ENCODE measurements at places on chromosomes 3 and 15.

- DNase-seq: no peak
Measured at GRCh38 chr15:78382114-78382880, 42.1 kb downstream of the CRABP1 start.

- DNase-seq: no peak
Measured at GRCh38 chr3:194187233-194187944, 51.4 kb downstream of the HES1 start.

- no peak for DNase-seq
Measured at GRCh38 chr3:65334045-65334665, 646.4 kb upstream of the ADAMTS9 start.

GRCh38 chr3:49721596-49721895 is 2.1 kb upstream of the AMIGO3 start:
- DNase-seq: no peak

GRCh38 chr3:120440001-120440703 is 10.6 kb downstream of the FSTL1 start:
- no peak for DNase-seq

DNA sequence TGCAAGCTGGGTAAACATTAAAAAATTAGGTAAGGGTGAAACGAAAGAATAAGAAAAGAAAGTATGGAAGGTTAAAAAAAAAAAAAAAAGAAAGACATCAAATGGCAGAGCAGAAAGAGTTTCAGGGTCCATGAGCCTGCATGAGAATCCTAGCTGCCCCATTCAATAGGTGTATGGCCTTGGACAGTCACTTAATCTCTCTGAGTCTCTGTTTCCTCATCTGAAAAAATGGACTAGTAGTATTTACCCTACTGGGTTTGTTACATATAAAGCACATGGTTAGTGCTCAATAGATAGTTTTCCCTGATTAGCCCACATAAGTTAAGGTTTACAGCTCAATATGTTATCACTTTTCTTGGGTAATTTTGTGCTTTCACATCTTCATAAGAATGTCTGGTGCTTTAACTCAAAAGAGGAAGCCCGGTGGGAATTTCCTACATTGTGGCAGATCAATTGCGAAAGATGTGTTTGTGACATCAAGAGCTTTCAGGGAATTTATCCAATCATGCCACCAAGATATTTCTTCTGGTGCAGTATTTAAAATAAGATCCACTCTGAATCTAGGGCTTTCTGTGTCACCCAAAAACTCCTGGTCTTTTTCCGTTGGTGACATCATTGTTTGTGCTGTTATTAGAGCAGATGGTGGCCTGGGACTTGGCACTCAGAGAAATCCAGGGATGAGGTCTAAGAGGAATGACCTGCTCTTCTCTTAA is 57.2 kb upstream of the UBE2E1 start:
- no peak for DNase-seq

DNA sequence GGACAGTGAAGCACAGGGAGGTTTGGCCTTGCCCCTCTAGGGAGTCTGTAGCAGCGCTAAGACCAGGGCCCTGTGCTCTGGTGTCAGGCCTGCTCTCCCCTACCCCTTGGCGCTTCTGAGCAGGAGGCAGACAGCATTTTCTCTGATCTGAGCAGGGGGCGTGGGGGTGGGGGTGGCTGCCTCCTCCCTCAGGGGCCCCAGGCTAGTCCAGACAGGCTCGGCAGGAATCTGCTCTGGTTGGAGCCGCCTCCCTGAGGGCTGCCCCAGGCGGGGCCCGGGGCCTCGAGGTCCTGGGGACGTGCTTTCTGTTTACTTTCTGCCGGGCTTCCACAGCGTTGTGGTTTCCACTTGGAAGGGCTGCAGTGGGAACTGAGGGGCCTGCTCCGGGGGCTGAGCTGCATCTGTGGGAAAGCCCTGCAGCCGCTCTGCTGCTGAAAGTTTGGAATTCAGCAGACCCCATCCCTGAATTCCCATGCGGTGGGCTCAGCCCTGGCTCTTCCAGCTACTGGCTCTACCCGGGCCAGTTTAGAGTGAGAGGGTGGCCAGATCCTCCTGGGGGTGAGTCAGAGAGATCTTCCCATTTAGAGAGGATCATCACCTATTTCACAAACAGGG is 105.4 kb downstream of the LINGO1 start:
- no peak for DNase-seq

DNA sequence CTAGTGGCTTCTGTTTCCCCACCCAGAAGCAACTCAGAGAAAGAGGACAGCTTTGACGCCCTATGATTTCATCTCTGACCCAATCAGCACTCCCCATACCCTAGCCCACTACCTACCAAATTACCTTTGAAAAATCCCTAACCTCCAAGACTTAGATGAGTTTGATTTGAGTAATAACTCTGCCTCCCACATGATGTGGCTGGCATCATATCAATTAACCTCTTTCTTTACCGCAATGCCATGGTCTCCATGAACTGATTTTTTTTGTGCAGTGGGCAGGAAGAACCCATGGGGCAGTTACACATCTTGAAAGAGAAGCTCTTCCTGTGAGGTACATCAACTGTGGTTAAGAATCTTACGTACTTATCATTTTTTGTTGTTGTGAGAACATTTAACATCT is 25.5 kb upstream of the APOD start:
- DNase-seq: no peak

- DNase-seq: no peak
Measured at GRCh38 chr15:67082007-67082536, 16.7 kb downstream of the SMAD3 start.

- no peak for DNase-seq
Measured at GRCh38 chr15:52567871-52568600, 794 bp downstream of the ARPP19 start.

- DNase-seq: no peak
Measured at GRCh38 chr3:64813326-64813725, 125.5 kb upstream of the ADAMTS9 start.

- DNase-seq: no peak
Measured at GRCh38 chr3:172203522-172204258, 164.3 kb downstream of the FNDC3B start.

DNA sequence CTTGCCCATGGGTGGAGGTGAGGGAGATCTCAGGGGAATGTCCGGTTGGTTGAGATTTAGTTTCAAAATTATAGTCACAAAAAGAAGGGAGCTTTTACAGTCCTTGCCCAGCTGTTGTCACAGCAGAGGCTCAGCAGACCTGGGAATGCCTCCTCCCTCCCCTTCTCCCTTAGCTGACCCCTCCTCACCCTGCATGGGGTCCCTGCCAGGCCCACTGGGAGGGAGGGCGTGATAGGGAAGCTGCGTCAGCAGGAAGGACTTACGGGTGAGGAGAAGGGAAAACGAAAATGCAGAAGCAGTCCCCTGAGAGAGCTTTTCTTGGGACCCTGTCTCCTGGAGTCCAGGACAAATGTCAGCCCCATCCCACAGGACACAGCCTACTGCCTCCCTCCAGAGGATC is 18.9 kb downstream of the SCN5A start:
- DNase-seq: no peak

DNA sequence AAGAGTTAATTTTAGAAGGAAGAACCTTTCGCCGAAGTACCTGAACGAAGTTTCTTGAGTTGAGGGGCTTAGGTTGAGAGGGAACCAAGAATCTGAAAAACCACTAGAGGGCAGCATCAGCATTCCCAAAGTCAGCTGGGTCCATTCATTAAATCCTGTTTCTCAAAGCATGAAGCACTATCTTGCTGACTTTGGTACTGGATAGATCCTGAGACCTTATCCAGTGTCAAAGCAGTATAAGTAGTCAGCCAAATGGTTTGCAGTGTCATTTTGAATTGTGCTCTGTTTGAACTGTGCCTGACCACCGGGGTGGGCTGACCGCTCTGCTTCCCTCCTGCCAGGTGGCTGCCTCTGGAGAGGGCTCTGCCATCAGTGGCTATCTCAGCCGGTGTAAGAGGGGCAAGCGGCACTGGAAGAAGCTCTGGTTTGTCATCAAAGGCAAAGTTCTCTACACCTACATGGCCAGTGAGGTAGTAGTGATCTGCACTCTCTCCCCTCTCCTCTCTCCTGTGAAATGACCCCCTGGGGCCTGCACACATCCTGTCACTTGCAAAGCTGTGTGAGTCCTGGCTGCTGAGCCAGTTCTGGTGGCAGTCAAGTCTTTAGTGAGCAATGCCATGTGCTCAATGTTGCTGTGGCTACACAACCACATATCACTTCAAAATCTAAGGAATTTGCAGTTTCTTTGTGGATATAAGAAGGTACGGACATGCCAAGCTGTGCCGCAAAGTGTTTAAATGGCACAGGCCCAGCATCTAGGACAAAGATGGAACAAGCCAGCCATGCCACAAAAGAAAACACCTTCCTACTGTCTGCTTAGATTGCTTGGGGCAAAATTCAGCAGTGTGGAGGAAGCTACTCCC is 21.4 kb upstream of the NR2C2 start:
- DNase-seq: peak; percentile 19

DNA sequence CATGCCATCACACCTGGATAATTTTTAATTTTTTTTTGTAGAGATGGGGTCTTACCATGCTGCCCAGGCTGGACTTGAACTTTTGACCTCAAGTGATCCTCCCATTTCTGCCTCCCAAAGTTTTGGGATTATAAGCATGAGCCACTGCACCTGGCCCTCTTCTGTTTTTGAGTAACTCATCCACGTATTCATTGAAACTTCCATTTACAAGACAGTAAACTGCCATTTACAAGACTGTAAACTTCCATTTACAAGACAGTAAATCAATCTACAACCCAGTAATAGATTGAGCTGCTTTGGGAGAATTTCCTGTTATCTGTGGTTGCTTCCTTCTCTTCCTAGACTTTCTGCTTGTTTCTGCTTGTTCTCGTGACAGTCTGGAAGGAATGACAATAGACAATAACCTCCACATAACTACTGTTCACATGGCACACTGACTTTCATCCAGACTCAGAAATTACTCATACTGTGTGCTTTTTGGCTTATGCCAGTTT is 114.7 kb upstream of the CCNL1 start:
- no peak for DNase-seq

DNA sequence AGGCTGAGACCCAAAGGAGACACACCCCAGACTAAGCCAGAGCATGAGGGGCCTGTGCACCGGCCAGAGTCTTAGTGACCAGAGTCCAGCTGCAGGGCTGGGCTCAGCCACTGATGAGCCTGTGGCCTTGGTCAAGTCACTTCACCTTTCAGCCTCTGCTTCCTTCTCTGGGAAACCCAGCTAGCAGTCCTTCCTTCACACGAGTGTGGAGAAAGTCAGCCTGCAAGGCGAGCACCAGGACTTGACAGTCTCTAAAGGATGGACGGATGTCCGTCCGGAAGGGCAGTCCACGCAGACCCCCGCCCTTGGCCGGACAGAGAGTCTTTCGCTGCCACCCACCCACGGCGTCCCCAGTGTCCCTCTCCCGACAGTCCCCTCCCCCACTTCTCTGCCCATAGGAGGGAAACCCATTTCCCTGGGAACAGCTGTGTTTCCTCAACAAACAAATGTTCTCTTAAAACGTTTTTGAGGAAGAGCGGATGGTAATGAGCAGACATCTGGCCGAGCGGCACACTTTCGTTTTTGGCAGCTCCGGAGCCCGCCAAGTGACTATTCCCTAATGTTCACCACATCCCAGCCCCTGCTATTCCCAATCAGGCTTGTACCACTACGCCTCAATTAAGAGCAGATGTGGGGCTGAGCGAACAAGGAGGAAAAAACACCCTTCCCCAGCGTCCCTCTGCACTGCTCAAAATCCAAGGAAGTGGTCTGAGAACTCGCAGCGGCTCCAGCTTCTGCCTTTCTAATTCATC is 129.1 kb upstream of the SMAD3 start:
- no peak for DNase-seq

DNA sequence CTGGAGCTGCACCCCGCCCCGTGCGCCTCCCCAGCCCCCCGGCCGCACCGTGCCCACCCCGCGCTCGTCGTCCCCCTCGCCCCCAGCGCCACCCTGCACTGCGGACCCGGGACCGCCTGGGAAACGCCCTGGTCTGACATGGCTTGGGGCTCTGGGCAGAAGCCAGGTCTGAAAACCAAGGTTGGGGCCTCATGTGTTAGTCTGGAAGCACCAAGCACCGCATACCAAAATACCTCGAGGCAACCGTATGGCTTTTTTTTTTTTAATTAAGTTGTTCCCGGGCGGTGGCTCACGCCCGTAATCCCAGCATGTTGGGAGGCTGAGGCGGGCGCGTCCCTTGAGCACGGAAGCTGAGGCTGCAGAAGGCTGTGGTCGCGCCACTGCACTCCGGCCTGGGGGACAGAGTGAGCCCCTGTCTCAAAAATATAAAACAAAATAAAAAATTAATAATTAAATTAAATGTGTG is 91.5 kb upstream of the CHD2 start:
- no peak for DNase-seq

GRCh38 chr3:172009803-172010202 is 29.6 kb upstream of the FNDC3B start:
- no peak for DNase-seq

DNA sequence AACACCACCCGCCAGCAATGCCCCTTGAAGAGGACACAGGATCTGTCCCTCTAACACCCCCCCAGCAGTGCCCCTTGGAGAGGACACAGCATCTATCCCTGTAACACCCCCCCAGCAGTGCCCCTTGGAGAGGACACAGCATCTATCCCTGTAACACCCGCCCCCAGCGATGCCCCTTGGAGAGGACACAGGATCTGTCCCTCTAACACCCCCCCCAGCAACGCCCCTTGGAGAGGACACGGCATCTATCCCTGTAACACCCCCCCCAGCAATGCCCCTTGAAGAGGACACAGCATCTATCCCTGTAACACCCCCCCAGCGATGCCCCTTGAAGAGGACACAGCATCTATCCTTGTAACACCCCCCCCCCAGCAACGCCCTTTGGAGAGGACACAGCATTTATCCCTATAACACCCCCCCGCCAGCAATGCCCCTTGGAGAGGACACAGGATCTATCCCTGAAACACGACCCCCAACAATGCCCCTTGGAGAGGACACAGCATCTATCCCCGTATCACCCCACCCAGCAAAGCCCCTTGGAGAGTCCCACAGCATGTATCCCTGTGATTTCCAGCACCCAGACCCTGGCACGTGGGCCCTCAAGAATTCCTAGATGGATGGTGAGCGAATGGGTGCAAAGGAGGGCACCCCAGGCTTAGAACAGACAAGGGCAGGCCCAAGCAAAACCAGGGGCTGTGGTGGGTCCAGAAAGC is 26.9 kb downstream of the TNK2 start:
- no peak for DNase-seq

DNA sequence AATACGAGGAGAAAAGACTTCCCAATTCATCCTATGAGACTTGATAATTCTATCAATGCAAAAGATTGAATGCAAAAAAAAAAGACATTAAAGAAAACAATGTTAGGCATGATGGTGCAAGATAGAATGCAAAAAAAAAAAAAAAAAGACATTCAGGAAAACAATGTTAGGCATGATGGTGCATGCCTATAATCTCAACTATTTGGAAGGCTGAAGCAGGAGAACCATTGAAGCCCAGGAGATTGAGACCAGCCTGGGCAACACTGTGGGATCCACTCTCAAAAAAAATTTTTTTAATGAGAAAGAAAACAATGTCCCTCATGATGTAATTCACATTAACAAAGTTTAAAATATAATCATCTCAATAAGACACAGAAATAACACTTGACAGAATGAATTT is 75.9 kb downstream of the MYO9A start:
- DNase-seq: no peak

DNA sequence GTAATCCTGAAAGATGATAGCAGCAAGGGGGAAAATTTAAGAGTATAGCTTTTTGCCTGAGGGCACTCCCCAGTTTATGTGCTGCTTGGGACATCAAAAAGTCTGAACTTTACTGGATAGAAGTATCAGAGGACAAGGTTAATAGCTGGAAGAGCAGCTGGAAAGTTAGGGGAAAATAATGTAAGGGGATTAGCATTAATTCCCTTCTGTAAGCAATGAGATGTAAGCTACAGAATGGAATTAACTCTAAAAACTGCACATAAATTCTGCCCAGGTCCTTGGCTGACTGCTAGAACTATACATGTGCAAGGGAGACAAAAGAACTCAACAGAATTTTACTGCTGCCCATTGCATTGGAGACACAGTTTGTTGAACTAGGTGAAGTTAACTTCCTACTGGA is 55.6 kb downstream of the ATP11B start:
- no peak for DNase-seq
